ENCODE measurements at places on chromosomes 6 and 20.

DNA sequence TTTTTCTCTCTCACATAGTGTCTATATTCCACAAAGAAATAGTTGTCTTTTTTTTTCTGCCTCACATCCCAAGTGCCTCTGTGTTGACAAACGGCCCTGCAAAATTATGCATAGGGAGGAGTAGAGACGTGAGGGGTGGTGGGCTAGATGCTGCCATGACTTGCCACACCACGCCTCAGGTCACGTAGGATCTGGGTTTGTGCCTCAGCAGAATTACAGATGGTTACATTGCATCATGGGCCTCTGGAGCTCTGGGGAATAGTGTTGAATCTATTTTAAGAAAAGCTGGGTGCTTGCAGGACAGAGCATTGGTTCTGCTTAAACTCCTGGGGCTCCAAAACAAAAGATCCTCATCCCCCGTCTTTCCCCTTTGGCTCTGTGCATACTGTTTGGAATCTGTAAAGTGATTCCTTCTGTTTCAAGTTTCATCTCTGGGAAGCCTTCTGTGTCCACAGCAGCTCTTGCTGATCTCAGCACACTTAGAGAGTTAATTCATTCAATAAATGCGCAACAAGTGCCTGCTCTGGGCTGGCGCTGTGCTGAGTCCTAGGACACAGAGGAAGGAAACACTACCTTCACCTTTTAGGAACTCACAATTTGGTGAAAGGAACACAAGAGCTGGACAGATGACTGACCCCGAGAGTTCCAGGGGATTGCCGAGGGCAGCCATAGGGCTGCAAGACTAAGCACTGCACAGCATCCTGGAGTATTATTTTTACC is 2.4 kb downstream of the FANCE start:
- DNase-seq: no peak

GRCh38 chr6:56046576-56046975 is 171.2 kb upstream of the BMP5 start:
- no peak for DNase-seq

DNA sequence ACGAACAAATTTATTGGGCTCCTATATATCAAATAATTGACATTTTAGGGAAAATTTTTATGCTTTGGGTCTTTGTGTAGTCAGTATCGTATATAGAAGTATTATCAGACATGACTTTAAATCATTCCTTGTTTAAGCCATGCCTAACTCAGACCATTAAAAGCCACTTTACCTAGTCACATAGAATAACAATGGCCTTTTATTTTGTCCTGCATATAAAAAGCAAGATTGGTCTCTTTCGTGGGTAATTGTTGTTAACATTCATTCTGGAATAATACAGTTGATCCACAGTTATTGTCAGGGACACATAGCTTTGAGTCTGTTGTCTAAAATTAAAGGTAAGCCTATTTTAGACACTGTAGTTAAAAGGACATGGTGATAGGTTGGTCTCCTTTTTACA is 47.4 kb downstream of the PLEKHG1 start:
- no peak for DNase-seq

- DNase-seq: no peak
These were observed 165.0 kb downstream of the PDE7B start for GRCh38 chr6:136016228-136017225.

GRCh38 chr6:155828989-155829388 is 373.4 kb upstream of the NOX3 start:
- no peak for DNase-seq

- DNase-seq: no peak
These were observed 456.2 kb downstream of the CD83 start for GRCh38 chr6:14573703-14574290.

DNA sequence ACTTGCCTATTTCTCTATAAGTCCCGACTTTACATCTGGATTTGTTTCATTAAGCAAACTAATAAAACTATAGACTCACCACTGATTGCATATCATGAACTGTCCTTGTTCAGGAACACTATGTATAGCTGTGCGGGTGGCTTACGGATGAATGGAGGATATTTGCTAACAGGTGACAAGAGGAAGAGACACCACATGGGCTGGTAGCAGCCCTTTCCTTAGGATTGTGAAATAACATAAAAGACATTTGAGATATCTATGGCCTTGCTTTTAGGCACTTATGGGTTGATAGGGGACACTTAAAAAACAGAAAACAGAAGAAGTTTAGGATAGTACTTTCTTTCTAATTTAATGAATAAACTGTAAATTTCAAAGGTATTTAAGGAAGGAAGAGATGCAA is 5.0 kb upstream of the CAP2 start:
- DNase-seq: no peak

GRCh38 chr6:26322645-26323482 is 42.1 kb upstream of the BTN3A2 start:
- DNase-seq: peak; percentile 10

GRCh38 chr6:139368661-139369060 is 5.8 kb downstream of the CITED2 start:
- DNase-seq: no peak

GRCh38 chr20:63316502-63316921 is 23.5 kb downstream of the COL20A1 start:
- DNase-seq: no peak

- DNase-seq: no peak
These were observed 158.1 kb upstream of the ZNF217 start for GRCh38 chr20:53751620-53752318.

DNA sequence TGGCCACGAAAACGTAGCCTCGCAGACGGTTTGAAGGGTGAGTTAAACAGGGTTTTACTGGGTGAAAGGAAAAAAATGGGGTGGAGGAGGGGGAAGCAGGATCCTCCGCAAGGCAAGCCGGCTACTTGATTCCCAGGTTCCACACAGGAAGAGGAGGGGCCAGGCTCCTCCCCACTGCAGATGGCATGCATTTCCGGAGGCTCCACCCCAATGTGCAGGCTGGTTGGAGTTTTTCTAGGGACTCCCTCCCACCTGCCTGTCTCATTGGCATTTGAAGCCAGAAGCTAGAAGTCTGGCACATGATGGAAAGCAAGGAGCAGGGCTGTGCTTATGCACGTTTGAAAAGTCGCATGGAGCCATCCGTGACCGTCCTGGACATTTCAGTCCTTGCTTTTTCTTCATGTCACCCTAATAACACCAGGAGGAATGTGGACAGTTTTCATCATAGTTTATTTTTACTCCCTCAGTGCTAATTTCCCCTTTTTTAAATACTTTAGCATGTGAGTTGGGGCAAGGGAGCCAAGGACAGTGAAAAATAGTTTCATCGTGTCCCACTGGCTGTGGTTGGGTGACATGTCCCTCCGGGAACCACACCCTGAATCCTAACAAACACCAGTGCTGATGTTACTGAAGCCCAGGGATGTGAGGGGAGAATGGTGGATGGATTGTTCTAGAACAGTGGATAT is 100.1 kb upstream of the INSM1 start:
- DNase-seq: no peak
